NCI-H1417 (cell line): ENCODE measurements at places on chromosomes 2 and 18.
A peak's percentile ranks its signal among the peaks of the same experiment; 100 is the strongest.

GRCh38 chr2:206556357-206556949 lies 85.8 kb upstream of the FAM237A start:
- peak; percentile 51 for DNase-seq

- DNase-seq: no peak
Measured at GRCh38 chr18:13521418-13521817, 204.9 kb downstream of the FAM210A start.

GRCh38 chr2:122206101-122206500 lies 450.6 kb downstream of the TSN start:
- DNase-seq: no peak

DNA sequence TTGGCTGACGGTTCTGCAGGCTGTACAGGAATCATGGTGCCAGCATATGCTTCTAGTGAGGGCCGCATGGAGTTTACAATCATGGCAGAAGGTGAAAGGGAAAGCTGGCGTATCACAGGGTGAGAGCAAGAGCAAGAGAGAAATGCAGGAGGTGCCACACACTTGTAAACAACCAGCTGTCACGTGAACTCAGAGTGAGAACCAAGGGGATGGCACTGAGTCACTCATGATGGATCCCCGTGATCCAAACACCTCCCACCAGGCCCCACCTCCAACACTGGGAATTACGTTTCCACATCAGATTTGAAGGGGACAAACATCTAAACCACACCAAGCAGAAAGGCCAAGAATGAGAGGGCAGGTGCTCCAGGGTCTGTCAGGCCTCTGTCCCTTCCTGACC lies 185.0 kb upstream of the PID1 start:
- DNase-seq: no peak

- DNase-seq: no peak
Measured at GRCh38 chr18:7437870-7438269, 129.2 kb upstream of the PTPRM start.

DNA sequence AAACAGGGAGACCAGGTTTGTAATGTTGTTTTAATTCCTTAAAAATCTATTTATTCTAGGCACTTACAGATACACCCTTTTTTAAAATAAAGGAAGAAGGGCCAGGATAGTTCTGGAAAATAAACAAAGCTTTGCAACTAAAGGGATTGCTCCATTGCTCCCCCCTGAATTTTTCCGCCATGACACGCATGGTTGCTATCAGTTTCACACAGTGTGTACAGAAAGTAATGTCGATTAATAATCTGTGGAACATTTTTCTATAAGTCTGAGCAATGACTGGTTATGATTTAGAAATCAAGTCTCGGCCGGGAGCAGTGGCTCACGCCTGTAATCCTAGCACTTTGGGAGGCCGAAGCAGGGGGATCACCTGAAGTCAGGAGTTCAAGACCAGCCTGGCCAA lies 90.8 kb downstream of the GAREM1 start:
- DNase-seq: no peak

DNA sequence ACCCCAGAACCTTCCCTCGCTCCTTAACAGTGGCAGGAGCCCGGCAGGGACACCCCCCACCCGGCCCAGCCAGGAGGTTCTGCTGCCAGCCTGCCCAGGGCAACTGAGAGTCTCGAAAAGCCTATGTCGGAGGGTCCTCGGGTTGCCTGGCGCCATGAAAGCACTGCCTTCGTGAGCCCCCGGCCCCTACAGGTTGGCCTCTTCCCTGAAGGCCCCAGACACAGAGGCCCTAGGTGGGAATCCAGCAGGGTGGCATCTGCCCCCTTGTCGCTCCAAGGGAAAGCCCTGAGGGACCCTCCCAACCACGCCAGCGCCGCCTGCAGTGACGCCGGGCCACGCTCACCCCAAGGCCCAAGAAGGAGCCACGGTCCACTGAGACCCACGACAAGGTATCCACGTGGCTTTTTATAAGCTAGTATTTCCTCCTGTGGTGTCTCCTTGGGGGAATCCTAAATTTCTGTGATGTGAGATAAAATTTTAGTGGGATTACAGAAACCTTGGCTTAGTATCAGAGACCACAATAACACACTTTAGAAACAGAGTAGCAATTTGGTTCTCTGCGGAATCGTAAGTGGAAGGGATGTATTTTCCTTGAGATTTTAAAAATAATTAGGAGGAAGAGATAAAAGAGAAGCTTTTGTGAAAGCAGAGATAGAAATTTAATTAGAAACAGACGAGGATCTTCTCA lies 138.9 kb downstream of the HDAC4 start:
- DNase-seq: no peak

DNA sequence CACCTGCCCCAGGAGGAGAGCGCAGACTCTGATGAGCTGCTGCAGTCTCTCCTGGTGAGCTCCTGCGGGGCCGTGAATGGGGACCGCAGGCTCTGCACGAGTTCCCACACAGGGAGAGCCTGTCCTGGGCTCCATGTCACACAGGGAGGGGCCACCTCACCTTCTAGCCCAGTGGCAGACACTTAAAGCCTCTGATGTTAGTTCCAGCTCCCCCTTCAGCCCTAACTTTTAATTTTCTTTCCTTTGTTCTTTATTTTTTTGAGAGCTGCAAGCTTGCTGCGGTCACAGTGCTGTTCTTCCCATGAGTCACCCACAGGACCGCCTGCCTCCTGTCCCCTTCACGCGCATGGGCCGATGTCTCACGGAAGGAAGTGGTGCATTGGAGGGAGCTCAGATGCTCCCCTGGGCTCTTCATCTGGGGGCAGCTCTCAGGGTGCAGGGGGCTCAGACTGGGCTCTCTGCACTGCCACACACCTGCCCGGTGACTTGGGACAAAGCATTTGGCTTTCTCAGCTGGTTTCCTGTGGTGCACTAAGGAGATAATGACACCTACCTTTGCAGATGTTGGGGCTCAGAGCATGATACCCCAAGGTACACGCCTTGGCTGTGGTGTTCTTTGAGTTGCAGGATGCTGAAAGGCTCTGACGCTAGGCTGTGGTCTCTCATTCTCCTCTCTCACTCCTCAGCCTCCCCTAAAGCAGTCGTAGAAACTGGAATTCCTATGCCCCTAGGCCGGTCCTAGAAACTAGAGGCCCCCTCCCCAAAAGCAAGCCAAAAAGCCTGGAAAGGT lies 37.2 kb upstream of the PXDN start:
- no peak for DNase-seq

DNA sequence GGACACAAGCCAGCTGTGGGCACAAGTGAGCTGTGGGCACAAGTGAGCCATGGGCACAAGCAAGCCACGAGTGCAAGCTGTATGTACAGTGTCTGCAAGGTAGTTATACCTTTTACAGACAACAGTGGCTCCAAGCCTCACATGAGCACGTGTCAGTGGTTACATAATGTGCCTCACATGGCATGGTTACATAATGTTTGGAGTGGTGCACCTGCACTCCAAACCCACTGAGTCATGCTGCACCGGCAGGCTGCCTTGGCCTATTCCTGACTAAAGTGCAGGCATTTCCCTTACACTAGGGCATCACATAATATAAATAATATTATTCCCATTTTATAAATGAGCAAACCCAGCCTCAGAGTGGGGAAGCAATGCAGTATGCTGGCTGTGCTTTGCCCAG lies 62.6 kb downstream of the MARCO start:
- no peak for DNase-seq

- DNase-seq: no peak
Measured at GRCh38 chr2:20363578-20363977, 12.9 kb upstream of the PUM2 start.

- no peak for DNase-seq
Measured at GRCh38 chr2:202883987-202884675, 12.6 kb upstream of the ICA1L start.

DNA sequence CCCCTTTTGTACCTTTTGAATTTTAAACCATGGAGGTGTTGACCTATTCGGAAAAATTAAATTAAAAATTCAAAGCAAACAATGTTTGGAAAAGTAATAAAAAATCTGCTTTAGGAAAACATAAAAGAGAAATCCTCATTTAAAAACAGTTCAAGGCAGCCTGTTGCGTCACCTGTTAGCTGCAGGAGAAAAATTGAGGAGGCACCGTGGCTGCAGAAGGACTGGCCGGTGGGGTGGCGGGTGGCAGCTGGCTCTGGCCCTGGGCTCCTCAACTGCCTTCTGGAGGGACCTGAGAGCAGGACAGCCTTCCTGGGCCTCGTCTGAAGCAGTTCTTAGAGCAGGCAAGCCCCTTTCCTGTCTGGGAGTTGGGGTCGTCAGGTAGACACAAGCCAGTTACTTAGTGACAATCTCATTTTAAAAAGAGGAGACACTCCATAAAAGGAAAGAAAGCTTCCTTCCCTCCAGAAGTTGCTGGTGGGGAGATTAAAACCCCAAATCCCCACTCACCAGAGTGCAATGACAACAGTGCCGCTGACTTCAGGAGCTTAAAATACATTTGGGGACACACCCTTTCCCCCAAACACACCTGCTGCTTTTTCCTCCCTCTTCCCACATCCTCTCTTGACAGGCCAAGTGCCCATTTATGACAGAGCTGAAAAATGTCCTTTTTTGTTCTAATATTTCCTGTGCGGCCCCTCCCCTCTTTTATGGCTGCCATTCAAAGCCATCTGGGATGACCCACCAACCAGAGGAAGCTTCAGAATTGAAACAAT lies 9.7 kb downstream of the ZBTB7C start:
- DNase-seq: no peak

DNA sequence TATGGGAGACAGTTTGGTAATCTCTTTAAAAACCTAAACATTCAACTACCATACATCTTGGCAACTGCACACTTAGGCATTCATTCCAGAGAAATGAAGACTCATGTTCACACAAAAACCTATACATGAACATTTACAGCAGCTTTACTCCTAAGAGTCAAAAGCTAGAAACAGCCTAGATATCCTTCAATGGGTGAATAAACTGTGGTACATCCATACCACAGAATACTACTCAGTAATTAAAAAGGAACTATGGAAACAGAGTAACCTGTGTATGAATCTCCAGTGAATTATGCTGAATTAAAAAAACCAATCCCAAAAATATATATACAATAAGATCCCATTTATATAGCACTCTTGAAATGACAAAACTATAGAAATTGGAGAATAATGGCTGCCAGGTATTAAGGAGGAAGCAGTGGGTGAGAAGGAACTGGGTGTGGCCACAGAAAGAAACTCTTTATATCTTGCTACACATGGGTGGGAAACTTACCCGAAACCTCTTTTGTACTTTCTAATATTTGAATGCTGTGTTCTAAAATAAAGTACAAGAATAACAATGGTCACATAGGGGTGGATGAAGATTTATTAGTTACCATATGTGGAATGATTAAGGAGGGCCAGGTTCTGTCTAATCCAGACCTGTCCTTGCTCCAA lies 13.7 kb downstream of the SESTD1 start:
- DNase-seq: no peak

- DNase-seq: peak; percentile 83
Measured at GRCh38 chr2:146734042-146734820, 1110.6 kb upstream of the ACVR2A start.

- no peak for DNase-seq
Measured at GRCh38 chr2:224934526-224935188, 107.6 kb downstream of the DOCK10 start.

- DNase-seq: no peak
Measured at GRCh38 chr18:39259736-39260135, 1694.1 kb upstream of the CELF4 start.

- no peak for DNase-seq
Measured at GRCh38 chr2:2007551-2008501, 263.5 kb upstream of the PXDN start.

DNA sequence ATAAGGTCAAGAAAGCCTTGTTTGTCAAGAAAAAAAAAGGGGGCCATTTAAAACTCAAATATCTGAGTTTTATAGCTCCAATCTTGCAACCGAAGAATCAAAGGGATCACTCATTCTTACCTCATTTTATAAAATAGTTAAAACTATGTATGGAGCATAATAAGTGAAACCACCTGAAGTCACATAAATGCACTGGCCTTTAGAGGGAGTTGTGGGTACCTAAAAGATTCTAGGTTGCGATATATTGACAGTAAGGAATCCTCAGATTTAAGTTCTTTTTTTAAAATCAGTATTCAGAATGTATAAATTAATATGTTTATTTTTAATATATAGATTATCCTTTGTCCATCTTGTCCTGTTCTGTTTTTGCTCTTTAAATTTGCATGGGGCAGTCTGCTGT lies 3.4 kb downstream of the ARHGAP28 start:
- DNase-seq: no peak

GRCh38 chr18:33735428-33735827 lies 157.4 kb downstream of the ASXL3 start:
- DNase-seq: peak; percentile 35

DNA sequence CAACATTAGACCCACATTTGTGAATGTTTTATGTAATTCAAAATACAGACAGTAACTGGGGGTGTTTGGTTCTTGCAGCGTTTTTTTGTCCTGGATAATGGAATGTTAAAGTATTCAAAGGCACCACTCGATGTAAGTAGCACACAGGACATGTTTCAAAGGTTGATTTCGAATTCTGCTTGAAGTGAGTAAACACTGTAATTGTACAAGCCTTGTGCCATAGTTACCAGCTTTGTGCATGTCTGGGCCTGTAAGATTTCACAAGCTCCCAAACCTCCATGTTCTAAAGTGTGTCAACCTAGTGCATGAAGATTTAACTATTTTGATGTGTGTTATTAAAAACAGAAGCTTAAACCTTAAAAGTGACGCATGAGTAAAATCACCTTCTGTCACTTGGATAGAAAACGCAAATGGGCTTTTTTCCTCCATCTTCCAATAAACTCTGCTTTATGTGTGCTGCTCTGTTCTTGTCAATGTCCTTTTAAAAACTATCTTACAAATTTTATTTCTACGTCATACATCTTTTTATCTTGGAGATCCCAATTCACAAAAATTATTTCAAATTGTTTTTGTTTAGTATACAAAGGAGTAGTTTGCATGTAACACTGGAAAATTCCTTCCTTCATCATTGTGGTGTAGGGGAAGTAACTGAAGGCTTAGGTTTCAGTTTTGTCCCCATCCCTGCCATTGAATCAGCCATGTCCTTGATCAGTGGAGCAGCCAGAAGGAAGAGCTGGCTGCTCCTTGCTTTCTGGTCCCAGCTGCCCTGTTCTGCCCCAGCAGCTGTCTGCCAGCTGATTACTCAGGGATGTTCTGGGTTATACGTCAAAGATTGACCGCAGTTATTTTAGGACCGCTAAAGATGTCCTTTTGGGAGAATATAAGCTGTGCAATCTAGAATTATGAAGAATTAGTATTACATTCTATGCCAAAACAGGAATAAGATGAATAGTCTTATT lies 119.2 kb downstream of the PRKRA start:
- peak; percentile 64 for DNase-seq

DNA sequence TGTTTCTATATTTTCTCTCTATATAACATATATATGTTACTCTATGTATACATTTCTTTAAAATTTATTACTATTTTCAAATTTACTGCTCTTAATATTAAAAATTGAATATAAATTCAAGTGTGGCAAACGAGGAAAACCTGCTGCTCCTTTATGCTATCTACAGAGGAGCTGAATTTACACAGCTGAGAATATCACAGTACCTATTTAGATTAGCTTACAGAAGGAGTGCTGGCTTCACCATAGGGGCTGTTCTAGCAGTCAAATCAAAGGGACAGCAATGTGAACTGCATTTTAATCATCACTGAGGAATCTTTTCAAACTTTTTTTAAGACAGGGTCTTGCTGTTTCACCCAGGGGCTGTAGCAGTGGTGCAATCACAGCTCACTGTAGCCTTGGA lies 213.8 kb downstream of the SRBD1 start:
- no peak for DNase-seq

- no peak for DNase-seq
Measured at GRCh38 chr2:84085562-84085961, 373.5 kb downstream of the SUCLG1 start.
